ENCODE measurements at places on chromosomes 11 and 22. TPM values are rescaled to one million over a fixed set of nuclear protein-coding genes. Genes with fewer than 3 reads are reported as not detected.

Gene POU2F3
- total RNA-seq, result not detected

DNA sequence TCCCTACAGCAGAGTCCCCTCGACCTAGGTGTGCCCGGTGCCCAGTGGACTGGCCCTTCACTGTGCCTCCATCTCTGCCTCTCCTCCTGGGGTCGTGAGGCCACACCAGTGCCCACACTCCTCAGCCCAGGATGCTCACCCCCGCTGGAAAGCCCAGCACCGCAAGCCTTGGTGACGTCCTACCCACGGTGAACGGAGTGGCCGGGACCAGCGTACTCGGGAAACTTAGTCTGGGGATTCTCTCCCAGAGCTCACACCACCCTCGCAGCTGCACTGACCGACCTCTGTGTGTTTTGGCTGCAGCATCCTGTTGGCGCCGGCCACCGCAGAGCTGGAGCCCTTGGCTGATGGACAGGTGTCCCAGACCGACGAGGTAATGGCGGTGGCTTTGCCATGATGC is 35.5 kb upstream of the KRTAP5-7 start:
- H3K27me3 ChIP-seq, result no peaks in the 10 kb centered on the region
- peak; percentile 6 for DNase-seq
- no peaks in the 10 kb centered on the region for H3K4me1 ChIP-seq
- no peak overlapping the region for H3K27ac ChIP-seq

Gene ADSL
- 76.5 TPM for total RNA-seq

GRCh38 chr11:99501655-99502054 is 480.9 kb downstream of the CNTN5 start:
- H3K27ac ChIP-seq, result no peak overlapping the region
- H3K4me3 ChIP-seq, result no peak overlapping the region
- no peaks in the 10 kb centered on the region for H3K27me3 ChIP-seq
- H3K4me1 ChIP-seq, result no peaks in the 10 kb centered on the region
- no peak for DNase-seq

DNA sequence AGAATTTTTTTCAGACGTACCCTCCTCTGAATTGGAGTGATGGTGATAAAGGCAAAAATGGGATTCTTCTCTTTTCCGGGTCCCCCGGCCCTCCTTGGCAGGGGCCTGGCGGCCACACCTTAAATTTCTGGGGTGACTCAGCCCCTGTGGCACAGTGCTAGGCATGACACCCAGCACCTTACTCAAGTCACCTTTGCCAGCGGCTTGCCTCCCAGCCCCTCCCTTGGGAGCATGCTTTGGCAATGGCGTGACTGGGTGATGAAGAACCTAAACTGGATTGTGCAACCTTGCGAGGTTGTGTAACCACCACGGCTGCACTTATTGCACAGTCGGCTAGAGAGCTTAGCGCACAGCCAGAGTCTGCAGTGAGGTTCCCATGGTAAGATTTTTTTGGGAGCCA is 16.2 kb upstream of the LDLRAD3 start:
- no peaks in the 10 kb centered on the region for H3K27me3 ChIP-seq
- no peaks in the 10 kb centered on the region for H3K36me3 ChIP-seq
- H3K27ac ChIP-seq, result peak overlapping the region; percentile 22
- H3K4me1 ChIP-seq, result peaks cover 13% of the 10 kb centered on the region
- DNase-seq, result peak; percentile 84

- H3K27me3 ChIP-seq, result no peaks in the 10 kb centered on the region
- no peaks in the 10 kb centered on the region for H3K36me3 ChIP-seq
- no peak for DNase-seq
Measured at GRCh38 chr22:44229809-44230208, 49.1 kb downstream of the PARVG start.

Gene CCDC188
- total RNA-seq, result not detected

DNA sequence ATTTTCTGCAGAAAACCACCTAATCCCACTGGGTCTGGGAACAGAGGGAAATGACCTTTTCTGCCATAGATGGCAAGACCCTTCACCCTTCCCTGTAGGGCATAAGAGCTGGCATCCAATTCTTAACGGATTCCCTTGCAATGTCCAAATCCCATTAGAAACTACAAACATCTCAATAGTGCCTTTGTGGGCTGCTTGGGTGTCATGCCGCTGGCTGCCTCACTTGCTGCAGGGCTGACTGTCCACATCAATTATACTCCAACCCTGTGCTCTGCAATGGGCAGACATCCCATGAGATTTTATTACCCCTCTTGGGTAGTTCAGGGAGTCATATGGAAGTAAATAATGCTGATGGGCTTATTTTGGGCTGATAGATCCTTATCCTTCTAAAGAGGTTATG is 7.3 kb downstream of the GRAP2 start:
- no peaks in the 10 kb centered on the region for H3K36me3 ChIP-seq
- DNase-seq, result no peak
- H3K27me3 ChIP-seq, result no peaks in the 10 kb centered on the region
- no peak overlapping the region for H3K27ac ChIP-seq
- no peaks in the 10 kb centered on the region for H3K4me1 ChIP-seq
- no peak overlapping the region for H3K4me3 ChIP-seq

Gene TYR
- not detected for total RNA-seq

DNA sequence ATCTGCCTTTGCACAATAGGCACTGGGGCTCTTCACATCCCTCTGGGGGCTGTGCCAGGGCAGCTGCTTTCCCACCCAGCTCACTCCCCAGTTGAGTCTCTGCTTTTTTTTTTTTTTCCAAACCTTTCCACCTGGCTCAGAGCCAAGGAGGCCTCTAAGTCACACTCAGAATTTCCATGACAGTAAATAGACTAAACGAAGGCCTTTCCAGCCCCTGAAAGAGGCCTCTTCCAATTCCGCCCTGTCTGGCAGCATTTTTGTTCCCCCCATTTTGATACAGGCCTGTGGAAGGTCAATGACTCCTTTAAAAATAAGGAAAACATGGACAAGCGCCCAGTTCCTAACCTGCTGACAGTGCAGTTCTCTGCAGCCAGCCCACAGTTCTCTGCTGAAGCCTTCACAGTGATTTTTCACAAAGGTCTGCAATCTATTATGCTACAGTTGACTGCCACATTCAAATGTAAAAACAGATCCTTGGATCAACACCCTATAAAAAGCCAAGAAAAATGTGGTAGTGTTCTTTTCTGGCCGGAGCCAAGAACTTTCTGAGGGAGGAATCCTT is 107.5 kb upstream of the SESN3 start:
- DNase-seq, result peak; percentile 37
- H3K36me3 ChIP-seq, result no peaks in the 10 kb centered on the region
- H3K4me1 ChIP-seq, result peaks cover 19% of the 10 kb centered on the region
- no peaks in the 10 kb centered on the region for H3K27me3 ChIP-seq

DNA sequence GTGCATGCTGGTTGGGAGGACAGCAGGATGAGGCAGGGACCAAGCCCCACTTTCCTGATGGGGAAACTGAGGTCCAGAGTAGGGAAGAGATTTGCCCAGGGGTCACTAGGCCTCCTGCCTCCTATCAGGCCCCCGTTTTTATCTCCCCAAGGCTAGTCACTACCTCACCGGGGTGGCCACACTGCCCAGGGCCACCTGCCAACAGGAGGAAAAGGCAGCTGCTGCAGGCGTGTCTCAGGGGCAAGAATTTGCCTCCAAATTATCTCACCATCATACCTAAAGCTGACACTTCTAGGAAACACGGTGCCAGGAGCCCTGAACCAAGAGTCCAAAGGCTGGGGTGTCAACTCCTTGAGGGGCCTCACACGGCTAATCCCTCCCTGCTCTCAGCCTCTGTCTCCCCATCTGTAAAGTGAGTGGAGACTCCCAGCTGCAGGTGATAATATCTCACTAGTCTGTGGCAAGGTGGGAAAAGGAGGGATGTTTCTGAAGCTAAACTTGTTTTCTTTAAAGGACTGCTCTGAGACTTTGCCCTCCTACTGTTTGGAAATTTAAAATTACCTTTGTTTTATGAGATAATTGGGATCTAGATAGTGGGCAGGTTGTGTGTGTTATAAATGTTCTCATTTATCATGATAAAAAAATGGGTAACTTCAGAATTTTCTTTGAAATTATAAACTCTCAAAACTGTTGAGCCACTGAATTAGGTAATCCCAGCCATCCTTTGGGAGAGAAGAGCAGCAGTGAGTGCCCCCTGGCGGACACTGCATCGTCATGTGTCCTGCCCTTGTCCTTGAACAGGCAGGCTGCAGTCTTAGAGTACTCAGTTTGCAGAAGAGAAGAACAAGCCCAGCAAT is 60.0 kb downstream of the MYO7A start:
- H3K4me3 ChIP-seq, result no peak overlapping the region
- peaks cover 12% of the 10 kb centered on the region for H3K4me1 ChIP-seq
- H3K27me3 ChIP-seq, result no peaks in the 10 kb centered on the region
- no peaks in the 10 kb centered on the region for H3K36me3 ChIP-seq
- peak; percentile 93 for DNase-seq
- no peak overlapping the region for H3K27ac ChIP-seq

DNA sequence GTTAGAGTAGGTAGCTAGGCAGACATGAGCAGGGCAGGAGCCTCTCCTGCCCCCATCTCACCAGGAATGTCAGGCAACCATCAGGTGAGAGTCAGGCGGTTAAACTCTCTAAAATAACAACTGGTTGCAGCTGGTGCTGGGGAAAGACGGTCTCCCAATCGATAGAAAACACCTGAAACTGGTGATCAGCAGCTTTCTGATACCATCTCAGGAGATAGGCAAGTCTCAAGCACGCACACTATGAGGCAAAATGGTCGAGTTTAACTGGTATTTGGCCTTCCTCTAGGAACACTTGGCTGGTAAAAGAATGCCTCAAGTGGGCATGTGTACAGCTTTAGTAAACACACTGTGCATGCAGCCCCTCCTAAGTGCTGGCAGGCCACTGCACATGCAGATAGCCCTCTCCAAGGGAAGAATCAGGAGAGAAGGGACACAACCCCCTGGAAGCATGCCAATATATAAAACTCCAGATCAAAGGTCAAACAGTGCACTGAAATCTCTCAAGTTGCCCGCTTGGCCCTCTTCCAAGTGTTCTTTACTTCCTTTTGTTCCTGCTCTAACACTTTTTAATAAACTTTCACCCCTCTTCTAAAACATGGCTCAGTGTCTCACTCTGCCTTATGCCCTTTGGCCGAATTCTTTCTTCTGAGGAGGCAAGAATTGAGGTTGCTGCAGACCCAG is 88.7 kb downstream of the USP35 start:
- no peaks in the 10 kb centered on the region for H3K36me3 ChIP-seq
- no peaks in the 10 kb centered on the region for H3K27me3 ChIP-seq
- DNase-seq, result peak; percentile 69
- no peak overlapping the region for H3K4me3 ChIP-seq
- no peak overlapping the region for H3K27ac ChIP-seq

Gene INPP5J
- total RNA-seq, result 16.1 TPM

Gene MS4A15
- total RNA-seq, result not detected

- H3K4me3 ChIP-seq, result no peak overlapping the region
- DNase-seq, result peak; percentile 71
- no peaks in the 10 kb centered on the region for H3K36me3 ChIP-seq
Measured at GRCh38 chr22:32660292-32660691, 141.2 kb upstream of the TIMP3 start.

DNA sequence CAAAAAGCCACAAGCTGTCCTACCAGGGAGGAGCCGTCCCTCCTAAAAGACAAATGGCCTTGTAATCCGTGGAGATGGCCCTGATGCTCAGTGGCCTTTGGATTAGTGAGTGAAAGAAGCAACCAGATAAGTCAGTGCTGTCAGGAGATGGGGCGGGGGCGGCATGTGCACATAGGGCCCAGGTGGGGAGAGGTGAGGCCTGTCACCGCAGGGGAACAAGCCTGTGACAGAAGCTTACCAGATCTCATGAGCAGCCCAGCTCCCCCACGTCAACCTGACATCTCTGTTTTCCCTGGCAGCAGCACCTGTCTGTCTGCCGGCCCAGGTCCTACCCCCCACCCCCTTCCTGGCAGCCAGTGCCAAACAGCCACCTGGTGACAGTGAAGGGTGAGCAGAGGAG is 162.6 kb downstream of the BUD13 start:
- DNase-seq, result no peak
- no peaks in the 10 kb centered on the region for H3K27me3 ChIP-seq
- H3K4me3 ChIP-seq, result no peak overlapping the region
- no peaks in the 10 kb centered on the region for H3K36me3 ChIP-seq

DNA sequence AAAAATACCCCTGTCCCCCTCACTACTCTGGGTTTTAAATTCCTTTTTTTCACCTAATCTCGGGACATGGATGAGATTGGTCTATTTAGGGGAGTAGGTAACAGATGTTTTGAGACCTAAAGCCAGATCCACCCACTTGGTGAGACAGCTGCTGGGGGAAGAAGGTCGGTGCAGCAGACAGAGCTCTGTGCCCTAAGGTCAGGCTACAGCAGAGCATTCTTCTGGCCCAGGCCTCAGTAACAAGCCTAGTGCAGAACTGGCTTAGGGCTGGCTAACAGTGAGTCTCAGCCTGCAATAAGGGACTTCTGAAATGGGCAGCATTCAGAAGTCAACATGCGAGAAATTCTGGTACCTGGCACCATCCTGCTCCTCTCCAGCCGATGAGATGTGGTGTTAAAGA is 444.9 kb upstream of the KIRREL3 start:
- no peak overlapping the region for H3K27ac ChIP-seq
- H3K27me3 ChIP-seq, result no peaks in the 10 kb centered on the region
- no peak for DNase-seq
- no peaks in the 10 kb centered on the region for H3K36me3 ChIP-seq

Gene KCNJ11
- 7.6 TPM for total RNA-seq

- no peak overlapping the region for H3K4me3 ChIP-seq
- H3K27ac ChIP-seq, result no peak overlapping the region
- DNase-seq, result no peak
- H3K36me3 ChIP-seq, result no peaks in the 10 kb centered on the region
- no peaks in the 10 kb centered on the region for H3K27me3 ChIP-seq
Measured at GRCh38 chr11:721247-721740, 15.3 kb downstream of the EPS8L2 start.

GRCh38 chr11:134440851-134441250 is 28.8 kb upstream of the B3GAT1 start:
- no peaks in the 10 kb centered on the region for H3K4me1 ChIP-seq
- DNase-seq, result no peak
- no peaks in the 10 kb centered on the region for H3K27me3 ChIP-seq
- no peak overlapping the region for H3K27ac ChIP-seq

- no peak overlapping the region for H3K27ac ChIP-seq
- H3K4me1 ChIP-seq, result peaks cover 41% of the 10 kb centered on the region
- no peaks in the 10 kb centered on the region for H3K27me3 ChIP-seq
- H3K4me3 ChIP-seq, result no peak overlapping the region
Measured at GRCh38 chr11:16880184-16880801, 133.9 kb downstream of the PLEKHA7 start.

GRCh38 chr11:26721948-26722475 is at the start of gene SLC5A12:
TSS of gene SLC5A12 (minus strand) at chr11:26722060. CDS start at chr11:26721714, 346 bp downstream.
- no peaks in the 10 kb centered on the region for H3K4me1 ChIP-seq
- H3K4me3 ChIP-seq, result no peak within 1 kb of the TSS
- DNase-seq, result no peak
- no peak within 1 kb of the TSS for H3K27ac ChIP-seq
- no peaks in the 10 kb centered on the region for H3K27me3 ChIP-seq
- no peaks in the 10 kb centered on the region for H3K36me3 ChIP-seq

DNA sequence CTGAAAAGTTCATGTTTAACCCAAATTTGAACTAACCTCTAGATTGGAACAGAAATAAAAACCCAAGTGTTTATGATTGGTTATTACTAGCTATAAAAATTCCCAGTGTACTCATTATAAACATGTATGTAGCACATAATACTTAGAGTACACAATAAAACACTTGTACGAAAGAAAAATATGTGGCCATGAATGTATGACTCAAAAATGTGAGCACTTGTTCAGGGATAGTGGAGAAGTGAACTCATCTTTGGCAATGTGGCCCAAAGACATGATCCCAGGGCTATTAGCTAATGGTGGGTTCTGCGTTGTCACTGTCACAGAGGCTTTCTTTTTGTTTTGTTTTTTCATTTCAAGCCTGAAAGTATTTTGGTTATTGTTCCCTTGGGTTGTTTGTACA is 72.0 kb downstream of the PPFIBP2 start:
- DNase-seq, result no peak
- H3K4me1 ChIP-seq, result no peaks in the 10 kb centered on the region
- H3K27me3 ChIP-seq, result no peaks in the 10 kb centered on the region
- no peak overlapping the region for H3K4me3 ChIP-seq
- H3K36me3 ChIP-seq, result no peaks in the 10 kb centered on the region
- H3K27ac ChIP-seq, result no peak overlapping the region

Gene ANO1
- total RNA-seq, result 23.1 TPM
